CD4-positive, alpha-beta T cell treated with Interleukin-15 for 1 hour (primary cell): ENCODE measurements at places on chromosomes 12 and 14.

GRCh38 chr12:103093499-103094106 lies 136.1 kb downstream of the ASCL1 start:
- DNase-seq, result no peak

GRCh38 chr12:47978598-47978873 lies 15.1 kb downstream of the TMEM106C start:
- no peak for DNase-seq

GRCh38 chr14:103206836-103207387 lies 83.7 kb downstream of the TNFAIP2 start:
- no peak for DNase-seq

DNA sequence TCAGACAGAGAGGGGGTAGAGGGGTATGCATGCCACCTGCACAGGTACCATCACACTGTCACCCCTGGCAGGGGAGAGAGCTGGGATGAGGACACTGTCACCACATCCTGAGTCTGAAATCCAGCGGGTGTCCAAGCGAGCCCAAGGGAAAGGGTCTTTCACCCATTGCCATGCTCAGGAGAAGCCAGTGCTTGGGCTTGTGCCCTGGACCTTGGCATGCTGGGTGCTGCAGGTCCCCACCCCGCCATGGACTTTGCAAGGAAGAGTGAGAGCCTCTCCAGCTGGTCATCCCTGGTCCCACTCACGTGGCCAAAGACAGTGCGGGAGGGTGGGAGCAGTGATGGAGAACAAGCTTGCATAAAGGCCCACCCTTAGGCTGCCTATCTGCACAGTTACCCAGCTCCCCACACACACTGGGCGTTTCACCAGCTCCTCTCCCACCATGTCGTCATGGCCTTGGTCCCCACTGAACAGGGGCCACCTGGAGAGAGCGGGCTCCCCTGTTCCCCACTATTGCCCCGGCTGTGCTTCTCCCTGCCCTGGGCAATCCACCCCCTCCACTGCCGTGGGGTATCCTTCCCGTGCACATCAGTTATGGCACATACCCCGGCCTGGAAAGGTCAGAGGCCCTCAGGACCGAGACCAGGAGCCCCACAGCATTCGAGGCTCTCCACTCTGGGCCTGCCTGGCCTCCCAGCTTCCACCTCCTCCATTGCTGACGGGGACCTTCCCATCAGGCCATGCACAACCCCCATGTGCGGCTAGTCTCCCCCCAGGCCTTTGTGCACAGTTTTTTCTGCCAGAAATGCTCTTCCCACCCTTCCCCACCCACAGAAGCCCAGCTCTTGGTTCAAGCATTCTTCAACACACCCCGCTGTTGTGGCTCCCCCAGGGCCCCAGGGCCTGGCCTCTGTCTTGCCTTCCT lies 58.6 kb upstream of the BCL11B start:
- DNase-seq, result no peak

DNA sequence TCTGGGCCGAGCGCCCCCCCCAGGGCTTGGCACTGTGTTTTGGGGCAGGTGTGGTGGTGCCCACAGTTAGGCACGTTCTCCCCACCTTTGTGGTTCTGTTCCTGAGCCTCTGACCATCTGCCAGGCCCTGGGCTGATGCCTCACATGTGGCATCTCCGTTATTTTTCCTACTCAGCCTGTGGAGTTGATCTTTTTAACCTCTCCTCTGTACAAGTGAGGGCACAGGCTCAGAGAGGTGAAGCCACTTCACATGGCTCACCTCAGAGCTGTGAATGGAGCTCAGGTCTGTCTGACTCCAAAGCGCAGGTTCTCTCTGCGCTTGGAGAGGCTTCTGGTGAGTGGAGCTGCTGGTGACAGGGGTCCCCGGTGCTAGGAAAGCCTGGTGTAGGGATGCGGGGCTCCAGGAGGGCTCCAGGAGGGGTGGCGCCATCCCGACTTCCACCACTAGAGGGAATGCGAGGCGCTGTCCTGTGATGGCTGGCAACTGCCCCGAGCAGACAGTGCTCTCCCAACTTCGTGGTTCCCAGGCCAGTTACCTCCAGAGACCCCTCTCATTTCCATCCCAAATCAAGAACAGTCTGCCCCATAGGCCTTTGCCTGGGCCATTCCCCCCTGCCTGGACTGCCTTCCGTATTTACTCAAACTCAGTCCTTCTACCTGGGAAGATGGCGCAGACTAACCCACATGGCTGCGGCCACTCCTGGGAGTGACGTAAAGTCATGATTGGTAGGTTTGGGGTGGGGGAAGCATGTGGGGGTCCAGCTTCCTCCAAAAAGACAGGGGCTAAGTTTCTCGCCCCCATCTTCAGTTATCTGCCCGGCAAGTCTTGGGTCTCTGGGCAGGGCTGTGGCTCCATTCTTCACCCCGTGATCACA lies 9.9 kb downstream of the BCL7A start:
- DNase-seq, result no peak

GRCh38 chr14:60514741-60515491 lies 6.0 kb downstream of the SIX6 start:
- no peak for DNase-seq

GRCh38 chr14:105914738-105915385 lies 388.5 kb downstream of the TMEM121 start:
- no peak for DNase-seq

DNA sequence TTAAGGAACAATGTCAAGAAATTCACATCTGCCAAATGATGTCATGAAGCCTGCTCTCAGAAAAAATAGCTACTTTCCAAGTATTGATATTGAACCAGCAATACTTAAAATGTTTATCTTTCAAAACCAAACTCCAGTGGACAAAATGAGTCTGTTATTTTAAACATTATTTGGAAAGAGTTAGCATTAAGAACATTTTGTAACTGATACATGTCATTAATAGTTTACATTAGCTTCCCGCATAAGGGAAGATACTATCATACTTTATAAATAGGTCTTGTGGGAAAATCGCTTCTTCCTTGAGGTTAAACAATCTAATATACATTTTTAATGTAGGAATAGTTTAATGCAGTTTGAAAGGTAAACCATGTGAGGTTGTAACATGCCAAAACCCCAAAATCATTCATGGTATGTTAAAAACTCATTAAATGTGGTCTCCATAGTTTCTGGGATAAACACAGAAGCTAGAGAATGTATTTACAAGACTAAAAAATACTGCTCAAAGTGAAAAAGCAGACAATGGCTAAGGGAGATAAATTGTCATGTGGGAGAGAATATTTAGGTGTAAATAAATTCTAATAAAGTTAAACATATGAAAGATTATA lies 73.4 kb upstream of the ATP2B1 start:
- DNase-seq, result no peak

- no peak for DNase-seq
These were observed 182.7 kb downstream of the MYRFL start for GRCh38 chr12:70007687-70008086.

DNA sequence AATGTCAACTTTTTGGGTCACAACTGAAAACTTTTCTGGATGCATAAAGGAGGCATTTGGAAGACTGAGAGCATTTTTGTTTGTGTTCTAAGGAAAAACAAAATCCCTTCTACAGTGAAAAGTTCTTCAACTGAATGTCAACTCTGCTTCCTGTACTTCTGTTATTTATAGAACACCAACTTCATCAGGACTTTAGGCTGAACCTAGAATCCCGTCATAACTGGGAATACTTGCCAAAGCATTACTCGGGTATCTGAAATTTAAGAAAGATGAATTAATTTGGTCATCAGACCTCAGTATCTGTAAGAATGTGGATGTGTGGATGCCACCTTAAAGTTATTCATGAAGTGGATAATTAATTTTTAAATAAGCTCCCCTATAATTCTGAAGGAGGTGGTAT lies 73.2 kb downstream of the FERMT2 start:
- DNase-seq, result no peak

DNA sequence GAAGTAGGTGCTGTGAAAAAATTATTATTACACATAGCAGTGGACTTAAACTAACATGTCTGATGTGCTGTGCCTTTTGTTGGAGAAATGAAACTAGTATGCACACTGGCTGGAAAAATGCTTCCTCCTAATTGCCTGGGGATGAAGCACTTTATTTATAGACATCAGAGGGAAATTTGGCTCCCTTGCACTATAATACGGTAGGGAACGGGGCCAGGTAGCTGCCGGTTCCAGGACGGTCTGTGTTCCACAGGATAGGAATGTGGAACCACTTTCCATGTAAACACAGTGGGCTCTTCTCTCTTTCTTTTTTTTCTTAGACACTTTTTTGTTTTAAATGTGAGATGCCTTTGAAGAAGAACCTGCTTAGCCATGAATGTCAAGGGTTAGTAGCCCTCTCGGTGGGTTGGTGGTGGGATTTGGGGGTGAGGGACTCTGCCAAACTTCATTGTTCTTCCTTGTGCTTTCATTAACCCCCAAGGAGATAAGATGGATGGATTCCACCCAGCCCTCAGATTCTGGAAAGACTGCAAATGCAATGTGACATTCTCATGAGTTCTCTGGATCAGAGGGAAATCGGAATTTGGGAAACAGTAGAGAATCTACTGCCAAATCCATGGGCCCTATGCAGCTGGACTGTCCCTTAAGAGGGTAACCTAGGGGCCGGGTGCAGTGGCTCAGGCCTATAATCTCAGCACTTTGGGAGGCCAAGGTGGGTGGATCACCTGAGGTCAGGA lies 58.0 kb upstream of the GSC start:
- no peak for DNase-seq

DNA sequence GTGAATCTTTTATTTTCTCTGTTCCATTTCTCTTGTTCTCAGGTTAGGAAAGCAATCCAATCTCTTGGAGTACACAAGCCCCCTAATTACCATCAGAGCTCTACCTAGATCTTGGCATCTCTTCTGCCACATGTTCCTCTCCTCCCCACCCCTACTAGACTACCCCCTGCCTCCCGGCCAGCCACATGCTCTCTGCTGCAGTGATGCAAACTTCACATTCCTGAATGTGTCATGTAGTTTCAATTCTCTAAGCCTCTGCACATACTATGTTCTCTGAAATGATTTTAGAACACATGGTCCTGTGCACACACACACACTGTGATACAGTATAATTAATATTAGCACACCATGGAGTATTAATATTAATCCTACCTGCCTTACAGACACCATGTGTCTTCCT lies 104.6 kb downstream of the EFCAB11 start:
- no peak for DNase-seq

DNA sequence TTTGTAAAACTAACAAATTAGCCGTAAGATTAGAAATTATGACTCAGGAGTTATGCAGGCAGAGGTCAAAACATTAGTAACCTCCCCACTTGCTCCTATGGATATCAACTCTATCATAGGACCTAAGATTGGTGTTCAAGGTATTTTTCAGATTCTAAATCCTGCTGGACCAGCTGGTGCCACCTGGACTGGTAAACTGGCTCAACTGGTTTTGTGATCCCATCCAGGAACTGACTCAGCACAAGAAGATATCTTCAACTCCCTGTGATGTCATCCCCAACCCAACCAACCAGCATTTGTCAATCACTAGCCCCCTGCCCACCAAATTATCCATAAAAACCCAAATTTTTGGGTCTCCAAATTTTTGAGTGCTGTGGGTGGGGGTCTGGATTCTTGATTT lies 98.1 kb upstream of the OR4E1 start:
- DNase-seq, result no peak

- no peak for DNase-seq
These were observed 79.8 kb downstream of the TTC9 start for GRCh38 chr14:70721542-70721941.

DNA sequence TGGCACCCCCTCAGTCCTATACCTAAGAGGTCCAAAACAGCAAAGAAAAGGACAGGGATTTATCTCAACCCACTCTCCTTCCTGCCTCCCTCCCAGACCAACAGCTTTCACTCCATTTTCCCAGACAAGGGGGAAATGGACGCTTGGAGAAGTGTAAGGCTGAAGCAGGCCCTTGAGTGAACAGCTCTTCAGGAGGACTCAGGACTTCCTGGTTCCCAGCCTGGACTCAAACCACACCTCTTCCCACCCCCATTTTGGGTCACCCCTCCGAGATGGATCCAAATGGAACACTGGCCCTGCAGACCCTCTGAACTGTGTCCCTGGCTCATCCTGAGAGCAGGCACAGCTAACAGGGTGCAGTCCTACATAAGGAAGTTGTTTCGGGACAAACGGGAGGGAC lies 2.7 kb downstream of the KMT2D start:
- DNase-seq, result no peak

- DNase-seq, result no peak
These were observed 226.8 kb downstream of the FBXL14 start for GRCh38 chr12:1367331-1368291.

GRCh38 chr14:90509403-90509802 lies 112.6 kb downstream of the CALM1 start:
- DNase-seq, result no peak

GRCh38 chr12:95143621-95144205 lies 70.3 kb upstream of the NR2C1 start:
- no peak for DNase-seq

DNA sequence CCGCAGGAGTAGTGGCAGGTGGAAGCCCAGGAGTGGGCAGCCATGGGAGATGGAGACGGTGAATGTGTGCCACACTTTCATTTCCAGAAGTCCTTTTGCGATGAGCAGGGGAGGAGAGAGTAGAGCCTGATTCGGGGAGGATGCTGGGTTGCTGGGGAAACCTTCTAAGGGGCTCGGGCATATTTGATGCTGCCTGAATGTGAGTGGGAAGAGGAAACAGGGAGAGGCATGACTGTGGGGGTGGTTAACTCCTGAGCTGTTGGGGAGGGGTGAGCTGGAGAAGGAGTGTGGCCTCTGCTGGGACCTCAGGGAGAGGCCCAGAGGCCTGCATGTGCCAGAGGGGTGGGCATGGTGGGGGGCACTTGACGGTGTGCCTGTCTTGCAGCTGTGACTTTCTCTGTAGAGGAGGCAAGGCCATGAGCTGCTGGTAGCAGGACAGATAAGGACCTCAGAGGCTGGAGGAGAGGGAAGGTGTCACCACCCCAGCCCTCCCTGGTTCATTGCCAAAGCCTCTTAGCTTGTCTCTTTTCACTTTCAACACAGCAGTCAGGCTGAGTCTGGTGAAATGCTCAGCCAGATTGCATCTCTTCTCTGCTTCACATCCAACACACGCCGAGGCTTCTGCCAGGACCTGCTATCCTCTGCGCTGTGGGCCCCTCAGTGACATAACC lies 11.4 kb downstream of the GLT1D1 start:
- no peak for DNase-seq

DNA sequence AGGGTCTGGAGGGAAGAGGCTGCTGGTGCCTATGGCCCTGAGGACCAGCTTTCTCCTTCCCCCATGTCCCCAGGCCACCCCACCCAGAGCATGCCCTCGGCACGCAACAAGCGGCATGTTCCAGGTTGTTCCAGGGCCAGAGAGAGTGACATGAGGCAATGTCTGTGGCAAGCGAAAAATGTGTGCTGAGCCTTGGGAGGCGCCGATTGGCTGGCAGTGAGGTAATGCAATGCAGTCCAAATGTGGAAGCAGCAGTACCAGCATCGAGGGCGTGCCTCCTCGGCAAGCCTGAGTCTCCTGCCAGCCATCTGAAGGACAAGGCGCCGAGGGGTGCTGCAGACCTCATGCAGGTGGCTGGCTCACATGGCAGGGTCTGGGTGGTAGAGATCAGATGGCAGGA lies 423.8 kb downstream of the NRXN3 start:
- no peak for DNase-seq
